ENCODE measurements at places on chromosomes 2 and 18.

DNA sequence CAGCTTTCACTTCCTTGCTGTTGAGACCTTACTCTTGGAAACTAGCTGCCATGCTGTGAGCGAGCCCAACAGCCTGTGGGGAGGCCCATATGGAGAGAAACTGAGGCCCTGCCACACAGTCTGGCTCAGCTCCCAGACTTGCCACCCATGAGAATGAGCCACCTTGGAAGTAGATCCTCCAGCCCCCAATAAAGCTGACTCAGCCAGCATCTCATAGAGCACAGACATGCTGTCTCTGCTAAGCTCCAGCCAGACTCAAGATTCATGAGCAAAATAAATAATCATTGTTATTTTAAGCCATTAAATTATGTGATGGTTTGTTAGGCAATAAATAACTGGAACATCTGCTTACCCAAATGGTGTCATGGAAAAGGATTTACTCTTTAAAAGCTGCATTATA lies 53.6 kb upstream of the DDX18 start:
- DNase-seq: no peak

GRCh38 chr2:175057078-175057685 lies 52.0 kb upstream of the CHN1 start:
- no peak for DNase-seq

- DNase-seq: no peak
Measured at GRCh38 chr2:183505911-183506310, 381.7 kb downstream of the NUP35 start.

- no peak for DNase-seq
Measured at GRCh38 chr2:88036606-88037005, 19.0 kb downstream of the KRCC1 start.

GRCh38 chr2:106869512-106870275 lies 16.3 kb downstream of the ST6GAL2 start:
- no peak for DNase-seq

DNA sequence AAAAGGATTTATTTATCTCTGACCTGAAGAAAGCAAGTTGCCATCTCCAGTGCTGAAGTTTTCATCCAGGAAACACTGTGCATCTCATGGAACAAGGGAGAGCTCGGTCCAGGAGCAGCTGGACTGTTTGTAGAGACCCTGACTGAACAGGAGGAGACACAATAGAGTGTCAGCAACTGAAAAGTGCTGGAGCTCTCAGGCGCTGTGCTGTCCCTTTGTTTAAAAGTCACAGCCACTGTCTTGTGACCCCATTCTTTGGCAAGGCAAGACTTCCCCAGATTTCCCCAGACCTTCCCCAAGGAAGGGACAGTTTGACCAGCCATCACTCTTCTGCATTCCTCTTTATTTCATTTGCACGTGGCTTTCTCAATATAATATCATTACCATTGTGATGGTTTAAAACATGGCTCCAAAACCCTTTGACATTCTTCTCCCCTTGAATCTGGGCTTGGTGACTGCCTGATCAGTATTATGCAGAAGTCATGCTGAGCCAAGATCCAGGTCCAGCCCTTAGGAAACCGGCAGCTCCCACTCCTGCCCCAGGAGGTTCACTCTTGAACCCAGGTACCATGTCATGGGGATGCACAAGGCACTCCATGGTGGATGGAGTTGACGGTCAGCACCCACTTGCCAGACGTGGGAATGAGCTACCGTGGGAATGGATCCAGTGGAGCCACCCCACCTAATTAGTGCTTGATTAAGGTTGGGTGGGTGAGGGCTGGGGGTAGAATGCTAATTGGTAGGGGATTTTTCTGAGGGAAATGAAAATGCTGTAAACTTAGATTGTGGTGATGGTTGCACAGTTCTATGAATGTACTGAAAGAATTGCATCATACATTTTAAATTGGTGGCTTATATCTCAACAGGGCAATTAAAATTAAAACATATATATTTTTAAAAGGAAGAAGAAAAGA lies 497.9 kb upstream of the RAB6C start:
- DNase-seq: no peak

- DNase-seq: no peak
Measured at GRCh38 chr2:19327496-19327895, 30.9 kb downstream of the OSR1 start.

GRCh38 chr2:3631851-3632659 lies 25.9 kb upstream of the ALLC start:
- DNase-seq: no peak

- no peak for DNase-seq
Measured at GRCh38 chr18:35334821-35335220, 9.4 kb downstream of the ZNF24 start.

DNA sequence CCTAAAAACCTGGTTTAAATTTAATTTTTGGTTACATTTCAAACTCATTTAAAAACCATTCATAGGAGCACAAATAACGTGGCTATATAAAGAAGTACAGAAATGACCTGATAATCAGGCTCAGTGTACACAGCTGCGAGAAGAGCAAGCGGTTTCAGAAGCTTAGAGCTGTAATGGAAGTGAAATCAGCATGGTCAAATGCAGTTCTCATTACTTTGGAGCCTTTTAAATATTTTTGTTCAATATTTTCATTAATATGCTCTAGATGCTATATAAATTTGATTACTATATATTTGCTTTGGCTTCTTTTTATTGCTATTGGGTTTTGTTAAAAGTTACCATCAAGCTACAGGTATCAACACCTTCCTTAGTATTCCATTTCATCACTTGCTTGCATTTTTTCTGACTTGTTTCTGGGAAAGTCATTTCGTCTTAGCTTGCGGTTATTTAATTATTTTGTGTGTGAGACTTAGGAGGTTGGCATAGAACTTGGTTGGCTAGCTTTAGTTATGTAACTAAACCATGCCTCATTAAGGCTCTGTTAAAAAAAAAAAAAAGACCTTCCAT lies 58.7 kb downstream of the AFTPH start:
- DNase-seq: no peak

DNA sequence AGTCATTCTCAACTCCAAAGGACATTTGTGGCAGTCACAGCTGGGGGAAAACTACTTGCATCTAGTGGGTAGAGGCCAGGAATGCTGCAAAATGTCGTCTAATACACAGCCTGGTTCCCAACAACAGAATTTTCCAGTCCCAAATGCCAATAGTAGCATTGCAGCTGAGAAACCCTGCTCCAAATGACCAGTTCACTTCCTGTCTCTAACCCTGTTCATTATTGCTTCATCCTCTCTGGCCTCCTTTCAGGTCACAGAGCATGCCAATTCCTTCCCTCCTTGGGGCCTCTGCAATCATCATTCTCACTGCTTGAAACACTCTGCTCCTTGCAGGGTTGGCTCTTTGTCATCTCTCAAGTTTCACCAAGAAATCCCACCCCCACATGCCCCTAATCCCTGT lies 139.1 kb downstream of the IRS1 start:
- DNase-seq: no peak

- no peak for DNase-seq
Measured at GRCh38 chr2:138948070-138948539, 167.9 kb upstream of the NXPH2 start.

DNA sequence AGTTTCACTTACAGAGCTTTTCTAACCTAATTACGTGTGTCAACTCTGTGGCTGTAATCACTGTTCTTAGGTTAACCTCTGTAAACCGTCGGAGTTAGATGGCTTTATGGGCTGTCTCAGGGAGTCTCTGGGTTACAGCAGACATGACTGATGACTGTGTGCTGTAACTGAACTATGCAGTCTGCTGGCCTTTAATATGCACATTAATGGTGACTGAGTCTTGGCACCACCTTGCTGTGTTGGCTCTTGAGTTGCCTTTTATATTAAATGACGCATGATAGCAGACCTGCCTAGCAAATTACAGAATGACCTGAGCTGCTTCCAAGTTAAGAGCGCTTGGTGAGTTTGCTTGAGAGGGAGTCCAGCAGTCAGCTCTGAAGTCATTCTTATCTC lies 90.1 kb downstream of the ACKR3 start:
- no peak for DNase-seq

DNA sequence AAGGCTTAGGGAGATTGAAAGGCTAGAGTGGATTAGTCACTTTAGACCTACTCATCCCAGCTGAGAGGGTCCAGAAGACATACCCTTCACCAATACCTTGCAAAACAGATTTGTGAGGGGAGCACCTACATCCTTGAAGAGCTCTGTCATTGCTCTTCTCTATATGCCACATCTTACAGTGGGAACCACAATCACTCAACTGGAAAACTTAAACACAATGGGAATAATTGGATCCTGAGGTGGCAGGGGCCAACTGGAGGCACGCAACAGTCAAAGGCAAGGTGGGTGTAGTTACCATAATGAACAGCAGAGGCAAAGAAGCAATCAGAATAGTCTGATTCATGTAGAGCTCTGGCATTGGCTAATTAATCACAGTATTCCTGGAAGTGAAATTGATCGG lies 35.4 kb downstream of the PDE1A start:
- DNase-seq: no peak
